Right lobe of liver (tissue), 6 donors: ENCODE measurements at places on chromosomes 5 and 9. TPM values are rescaled to one million over a fixed set of nuclear protein-coding genes. Genes with fewer than 3 reads are reported as not detected.
A peak's percentile ranks its signal among the peaks of the same experiment; 100 is the strongest.

- no peak overlapping the region for H3K4me3 ChIP-seq
- H3K27me3 ChIP-seq, result no peaks in the 10 kb centered on the region
- H3K27ac ChIP-seq, result no peak overlapping the region
Observed at GRCh38 chr5:154058055-154059038, 19.6 kb downstream of the MFAP3 start.

The GPR107 gene
- total RNA-seq, result 13.9 TPM

The ADRB2 gene
- 0.99 TPM for total RNA-seq

GRCh38 chr9:100066539-100066938 is 32.3 kb downstream of the ERP44 start:
- H3K27ac ChIP-seq, result no peak overlapping the region
- no peaks in the 10 kb centered on the region for H3K36me3 ChIP-seq
- H3K4me3 ChIP-seq, result no peak overlapping the region
- DNase-seq, result no peak
- H3K4me1 ChIP-seq, result peaks cover 11% of the 10 kb centered on the region

- H3K4me3 ChIP-seq, result no peak overlapping the region
- H3K4me1 ChIP-seq, result no peaks in the 10 kb centered on the region
- no peak for DNase-seq
- H3K27ac ChIP-seq, result no peak overlapping the region
- no peaks in the 10 kb centered on the region for H3K27me3 ChIP-seq
- H3K36me3 ChIP-seq, result no peaks in the 10 kb centered on the region
Observed at GRCh38 chr5:127785098-127785927, 82.1 kb downstream of the CCDC192 start.

DNA sequence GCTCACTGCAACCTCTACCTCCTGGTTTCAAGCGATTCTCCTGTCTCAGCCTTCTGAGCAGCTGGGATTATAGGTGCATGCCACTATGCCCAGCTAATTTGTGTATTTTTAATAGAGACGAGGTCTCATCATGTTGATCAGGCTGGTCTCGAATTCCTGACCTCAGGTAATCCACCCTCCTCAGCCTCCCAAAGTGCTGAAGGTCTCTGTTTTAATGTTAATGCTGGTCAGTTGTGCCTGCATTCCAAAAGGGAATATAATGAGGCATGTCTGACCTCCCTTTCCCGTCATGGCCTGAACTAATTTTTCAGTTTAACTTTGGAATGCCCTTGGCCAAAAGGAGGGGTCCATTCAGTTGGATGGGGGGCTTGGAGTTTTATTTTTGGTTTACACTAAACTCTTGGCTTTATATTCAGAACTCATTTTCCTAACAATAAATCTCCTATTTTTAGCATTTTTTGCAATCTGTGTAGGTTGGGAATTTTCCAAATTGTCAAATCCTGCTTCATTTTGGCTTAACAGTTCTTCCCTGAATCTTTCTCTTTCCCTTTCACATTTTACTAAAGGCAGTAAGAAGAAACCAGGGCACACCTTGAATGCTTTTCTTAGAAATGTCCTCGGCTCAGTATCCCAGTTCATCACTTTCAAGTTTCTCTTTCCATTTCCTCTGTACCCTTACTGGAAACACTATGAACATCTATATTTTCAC is 1175.5 kb downstream of the MAT2B start:
- no peak overlapping the region for H3K4me3 ChIP-seq
- no peaks in the 10 kb centered on the region for H3K4me1 ChIP-seq
- H3K27me3 ChIP-seq, result no peaks in the 10 kb centered on the region
- DNase-seq, result no peak
- no peak overlapping the region for H3K27ac ChIP-seq

GRCh38 chr5:68253624-68254585 is 38.3 kb downstream of the PIK3R1 start:
- no peaks in the 10 kb centered on the region for H3K36me3 ChIP-seq
- no peaks in the 10 kb centered on the region for H3K27me3 ChIP-seq
- no peak overlapping the region for H3K27ac ChIP-seq
- H3K4me3 ChIP-seq, result no peak overlapping the region

GRCh38 chr9:112059145-112059965 is 115.7 kb downstream of the SUSD1 start:
- H3K36me3 ChIP-seq, result no peaks in the 10 kb centered on the region
- H3K4me3 ChIP-seq, result no peak overlapping the region
- H3K4me1 ChIP-seq, result peaks cover 37% of the 10 kb centered on the region
- DNase-seq, result peak; percentile 80
- no peaks in the 10 kb centered on the region for H3K27me3 ChIP-seq
- peak overlapping the region; percentile 73 for H3K27ac ChIP-seq

The CNTFR gene
- 6.0 TPM for total RNA-seq

GRCh38 chr5:175772747-175773533 is 98.4 kb upstream of the CPLX2 start:
- H3K27me3 ChIP-seq, result peaks cover 6% of the 10 kb centered on the region
- H3K4me1 ChIP-seq, result no peaks in the 10 kb centered on the region
- no peaks in the 10 kb centered on the region for H3K36me3 ChIP-seq

The DDX4 gene
- not detected for total RNA-seq

GRCh38 chr9:77957652-77958051 is 74.0 kb downstream of the GNAQ start:
- no peak for DNase-seq
- no peak overlapping the region for H3K27ac ChIP-seq
- H3K27me3 ChIP-seq, result no peaks in the 10 kb centered on the region
- H3K4me3 ChIP-seq, result no peak overlapping the region
- no peaks in the 10 kb centered on the region for H3K36me3 ChIP-seq

- no peaks in the 10 kb centered on the region for H3K27me3 ChIP-seq
- no peak overlapping the region for H3K27ac ChIP-seq
- H3K4me1 ChIP-seq, result no peaks in the 10 kb centered on the region
- no peak overlapping the region for H3K4me3 ChIP-seq
- no peak for DNase-seq
Observed at GRCh38 chr9:114448706-114449105, 56.6 kb downstream of the WHRN start.

The FCN2 gene
- total RNA-seq, result 116 TPM

DNA sequence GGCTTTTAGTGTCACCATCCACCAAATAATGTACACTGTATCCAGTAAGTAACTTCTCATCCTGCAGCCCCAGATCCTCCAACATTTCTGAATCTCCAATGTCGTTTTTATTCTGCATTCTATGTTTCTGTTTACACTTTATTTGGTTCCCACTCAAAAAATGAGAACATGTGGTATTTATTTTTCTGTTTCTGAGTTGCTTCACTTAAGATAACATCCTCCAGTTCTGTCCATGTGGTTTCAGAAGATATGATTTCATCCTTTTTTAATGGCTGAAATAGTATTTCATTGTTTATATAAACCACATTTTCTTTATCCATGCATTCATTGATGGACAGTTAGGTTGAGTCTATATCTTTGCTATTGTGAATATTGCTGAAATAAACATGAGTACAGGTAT is 677.3 kb upstream of the FTMT start:
- H3K36me3 ChIP-seq, result no peaks in the 10 kb centered on the region
- H3K27me3 ChIP-seq, result no peaks in the 10 kb centered on the region
- no peak overlapping the region for H3K4me3 ChIP-seq

DNA sequence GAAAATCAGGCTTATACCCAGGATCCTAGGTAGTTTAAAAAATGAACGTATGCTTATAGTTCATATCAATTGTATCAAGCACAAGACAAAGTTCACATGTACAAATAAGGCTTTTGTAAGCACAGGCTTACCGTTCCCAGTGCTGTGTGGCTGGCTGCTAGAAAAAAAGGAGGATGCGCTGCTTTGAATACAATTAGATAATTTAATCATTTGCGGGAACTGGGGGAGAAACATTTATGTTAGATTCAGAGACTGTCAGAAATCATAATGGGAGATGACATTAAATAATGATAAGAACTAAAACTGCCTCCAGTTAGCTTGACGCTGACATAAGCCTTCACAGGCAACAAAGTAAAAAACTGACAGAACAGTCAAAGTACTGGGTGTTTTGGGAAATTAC is 93.2 kb downstream of the FNBP1 start:
- H3K4me1 ChIP-seq, result no peaks in the 10 kb centered on the region
- no peak overlapping the region for H3K4me3 ChIP-seq
- no peaks in the 10 kb centered on the region for H3K36me3 ChIP-seq
- no peak for DNase-seq
- no peaks in the 10 kb centered on the region for H3K27me3 ChIP-seq

DNA sequence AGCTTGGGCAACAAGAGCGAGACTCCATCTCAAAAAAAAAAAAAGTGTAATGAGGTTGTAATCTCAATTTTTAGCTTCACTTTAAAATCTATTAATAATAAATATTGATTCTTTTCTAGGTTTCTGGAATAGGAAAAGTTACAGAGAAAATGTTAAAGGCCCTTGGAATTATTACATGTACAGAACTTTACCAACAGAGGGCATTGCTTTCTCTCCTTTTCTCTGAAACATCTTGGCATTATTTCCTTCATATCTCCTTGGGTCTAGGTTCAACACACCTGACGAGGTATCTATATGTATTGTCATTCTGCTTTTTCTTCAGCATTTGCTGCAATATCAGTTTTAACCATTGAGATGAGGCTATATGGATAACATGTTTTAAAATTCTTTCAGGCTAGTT is 26.6 kb upstream of the ANKDD1B start:
- H3K36me3 ChIP-seq, result no peaks in the 10 kb centered on the region
- no peak overlapping the region for H3K27ac ChIP-seq
- H3K27me3 ChIP-seq, result no peaks in the 10 kb centered on the region
- no peak for DNase-seq
- no peaks in the 10 kb centered on the region for H3K4me1 ChIP-seq

DNA sequence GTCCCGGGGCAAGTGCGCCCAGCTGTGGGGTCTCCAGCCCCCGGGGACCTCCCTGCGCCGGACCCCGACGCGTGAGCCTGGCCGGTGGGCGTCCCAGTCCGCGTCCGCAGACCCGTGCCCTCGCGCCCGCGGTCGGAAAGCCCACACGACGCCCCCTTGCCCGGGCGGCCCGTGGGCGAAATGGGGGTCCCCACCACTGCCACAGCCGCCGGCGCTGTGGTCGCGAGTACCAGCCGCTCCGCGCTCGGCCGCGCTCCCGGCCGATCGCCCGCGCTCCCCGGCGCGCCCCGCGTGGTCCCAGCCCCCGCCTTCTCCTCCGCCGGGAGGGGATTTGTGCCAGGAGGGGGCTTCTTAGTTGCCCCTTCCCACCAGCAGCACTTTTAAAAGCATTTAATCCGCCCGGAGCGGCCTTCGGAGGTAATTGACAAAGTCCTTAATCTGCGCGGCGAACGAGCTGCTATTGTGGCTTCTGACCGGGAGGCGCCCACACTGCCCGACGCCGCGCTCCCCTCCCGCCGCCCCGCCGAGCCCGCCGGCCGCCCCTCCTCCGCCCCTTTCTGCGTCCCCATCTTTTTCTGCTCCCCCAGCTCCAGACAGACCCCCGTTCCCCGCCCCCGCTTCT is 469 bp upstream of the FIBCD1 start:
- H3K36me3 ChIP-seq, result no peaks in the 10 kb centered on the region
- no peaks in the 10 kb centered on the region for H3K27me3 ChIP-seq
- no peak overlapping the region for H3K4me3 ChIP-seq
- DNase-seq, result no peak
- H3K27ac ChIP-seq, result no peak overlapping the region

DNA sequence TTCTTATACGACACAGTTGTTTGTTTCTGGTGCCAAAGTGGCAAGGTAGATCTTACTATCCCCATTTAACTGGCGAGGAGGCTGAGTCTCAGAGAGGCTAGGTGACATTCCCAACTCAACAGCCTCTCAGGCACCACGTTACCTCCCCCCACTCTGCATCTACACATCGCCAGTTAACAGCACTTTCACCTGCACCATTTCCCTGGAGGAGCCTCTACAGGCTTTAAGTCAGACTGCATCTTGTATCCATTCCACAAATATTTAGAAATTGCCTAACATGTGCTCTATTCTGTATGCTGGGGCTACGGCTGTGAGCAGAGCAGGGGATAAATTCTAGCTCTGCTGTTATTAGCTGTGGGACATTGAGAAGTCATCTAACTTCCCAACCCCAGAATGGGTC is 168.6 kb downstream of the INSYN2B start:
- no peaks in the 10 kb centered on the region for H3K4me1 ChIP-seq
- no peak overlapping the region for H3K27ac ChIP-seq
- H3K36me3 ChIP-seq, result no peaks in the 10 kb centered on the region
- no peak for DNase-seq
- no peaks in the 10 kb centered on the region for H3K27me3 ChIP-seq

DNA sequence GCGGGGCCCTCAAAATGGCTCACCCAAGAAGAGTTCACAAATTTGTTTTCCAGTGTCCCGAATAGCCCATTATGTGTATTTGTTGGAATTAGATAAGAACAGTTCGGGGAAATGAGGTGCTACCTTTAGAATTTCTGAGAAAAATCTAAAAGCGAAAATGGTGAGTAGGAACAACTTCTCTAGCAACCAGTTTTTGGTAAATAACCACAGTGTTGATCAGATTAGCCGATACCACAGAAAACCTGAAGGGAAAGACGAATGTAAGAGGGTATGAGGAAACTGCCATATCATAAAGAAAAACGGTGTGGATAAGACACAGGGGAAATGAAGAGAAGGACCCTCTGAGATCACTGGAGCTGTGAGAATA is 31.0 kb downstream of the ADAM19 start:
- H3K27ac ChIP-seq, result no peak overlapping the region
- H3K36me3 ChIP-seq, result no peaks in the 10 kb centered on the region
- peaks cover 53% of the 10 kb centered on the region for H3K4me1 ChIP-seq
- no peak overlapping the region for H3K4me3 ChIP-seq

- no peak overlapping the region for H3K27ac ChIP-seq
- H3K4me1 ChIP-seq, result no peaks in the 10 kb centered on the region
- H3K27me3 ChIP-seq, result no peaks in the 10 kb centered on the region
- no peak for DNase-seq
- no peak overlapping the region for H3K4me3 ChIP-seq
- H3K36me3 ChIP-seq, result no peaks in the 10 kb centered on the region
Observed at GRCh38 chr5:14081791-14082190, 61.4 kb upstream of the TRIO start.

DNA sequence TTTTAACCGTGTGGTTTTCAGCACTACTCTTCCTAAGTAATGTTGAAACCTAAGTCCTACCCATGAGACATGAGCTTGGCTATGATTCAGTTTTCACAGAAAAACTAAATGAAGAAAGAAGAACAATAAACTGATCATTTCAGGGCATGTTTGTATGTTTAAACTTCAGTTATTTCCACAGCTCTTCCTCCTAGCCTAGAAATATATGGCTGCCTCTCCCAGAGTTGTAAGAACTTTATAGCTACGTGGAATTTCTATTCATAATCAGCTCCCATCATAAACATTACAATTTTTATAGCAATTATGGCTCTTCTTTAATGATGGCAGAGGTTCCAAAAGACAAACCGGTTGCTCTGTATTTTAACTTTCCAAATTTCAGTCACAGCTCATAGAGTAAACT is 314.7 kb upstream of the ADAMTSL1 start:
- no peak overlapping the region for H3K4me3 ChIP-seq
- DNase-seq, result no peak
- H3K36me3 ChIP-seq, result no peaks in the 10 kb centered on the region
- H3K27me3 ChIP-seq, result no peaks in the 10 kb centered on the region
- no peaks in the 10 kb centered on the region for H3K4me1 ChIP-seq
- no peak overlapping the region for H3K27ac ChIP-seq

DNA sequence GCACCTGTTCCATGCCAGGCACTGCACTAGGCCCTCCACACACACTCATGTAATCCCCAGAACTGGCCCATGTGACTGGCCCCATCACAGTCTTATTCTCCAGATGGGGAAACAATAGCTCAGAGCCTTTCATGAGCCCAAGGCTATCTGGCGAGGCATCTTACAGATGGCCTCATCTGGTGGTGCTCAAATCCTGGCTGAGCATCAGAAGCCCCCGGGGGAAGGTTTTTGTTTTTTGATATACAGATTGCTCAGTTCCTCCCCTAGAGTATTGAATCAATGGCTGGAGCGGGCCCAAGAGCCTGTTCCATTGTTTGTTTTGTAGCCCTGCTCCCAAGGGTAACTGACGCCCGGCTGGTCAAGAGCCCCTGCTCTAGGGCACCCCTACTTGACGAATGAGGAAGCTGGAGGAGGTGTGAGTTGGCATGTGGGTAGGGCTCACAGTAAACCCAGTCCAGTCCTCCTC is 145.3 kb upstream of the RAPGEF1 start:
- no peak overlapping the region for H3K4me3 ChIP-seq
- H3K4me1 ChIP-seq, result no peaks in the 10 kb centered on the region
- no peak for DNase-seq
- H3K27ac ChIP-seq, result no peak overlapping the region
- H3K36me3 ChIP-seq, result no peaks in the 10 kb centered on the region
